ENCODE measurements at places on chromosomes 12 and 14.

- DNase-seq: no peak
Measured at GRCh38 chr12:52655720-52656124, 3.7 kb upstream of the KRT2 start.

DNA sequence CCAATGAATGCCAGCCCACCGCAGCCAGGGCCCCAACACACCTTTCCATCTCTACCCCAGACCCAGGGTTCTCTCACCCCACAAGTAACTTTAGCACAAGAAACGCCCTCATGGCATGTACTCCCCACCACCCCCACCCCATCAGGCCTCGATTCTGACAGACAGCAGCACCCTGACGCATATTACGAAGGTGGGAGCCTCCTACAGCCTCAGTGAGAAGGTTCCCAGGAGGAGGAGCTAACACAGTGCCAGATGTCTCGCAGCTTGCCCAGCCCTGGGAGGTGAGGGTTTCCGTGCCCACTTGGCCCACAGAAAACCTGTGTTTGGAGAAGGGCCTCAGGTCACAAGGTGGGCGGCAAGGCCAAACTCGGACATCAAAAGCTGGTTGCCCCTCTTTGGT lies 32.4 kb downstream of the CCDC88C start:
- no peak for DNase-seq

DNA sequence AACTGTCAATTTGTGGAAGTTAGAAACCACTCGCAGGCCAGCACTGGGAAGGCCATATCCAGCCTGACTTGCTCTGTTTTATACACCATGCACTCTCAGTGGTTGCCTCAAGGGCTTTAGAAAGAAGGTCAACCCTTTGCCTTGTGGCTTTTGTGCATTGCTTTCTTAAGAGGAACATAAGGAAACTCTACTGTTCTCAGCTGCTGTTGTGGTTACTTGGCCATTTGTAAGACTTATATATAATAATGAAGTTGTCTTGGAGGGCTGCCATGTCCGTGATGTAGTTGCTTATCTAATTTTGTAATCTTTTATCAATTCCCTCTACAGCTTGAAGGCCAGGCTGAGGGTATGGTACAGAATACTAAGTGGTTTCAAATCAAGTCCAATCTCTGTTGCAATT lies 637.8 kb downstream of the DIO2 start:
- DNase-seq: no peak

DNA sequence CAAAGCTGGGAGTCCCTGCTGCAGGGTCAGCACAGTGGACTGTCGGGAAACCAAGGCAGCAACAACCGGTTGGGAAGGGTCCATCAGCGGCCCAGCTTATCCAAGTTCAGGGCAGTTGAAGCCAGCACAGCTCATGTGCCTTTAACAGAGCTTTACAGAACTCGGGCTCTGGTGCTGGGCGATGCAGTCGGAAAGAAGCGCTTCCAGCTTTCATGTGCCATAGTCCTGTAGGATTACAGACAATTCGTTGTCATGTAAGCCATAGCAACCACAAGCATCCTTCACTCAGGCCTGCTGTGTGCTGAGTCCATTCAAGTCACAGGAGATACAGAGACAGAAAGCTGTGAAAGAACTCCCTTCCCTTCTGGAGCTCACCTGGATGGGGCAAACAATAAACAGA lies 3.5 kb upstream of the FAM181A start:
- no peak for DNase-seq

- no peak for DNase-seq
Measured at GRCh38 chr14:87573591-87573990, 419.4 kb downstream of the GALC start.

DNA sequence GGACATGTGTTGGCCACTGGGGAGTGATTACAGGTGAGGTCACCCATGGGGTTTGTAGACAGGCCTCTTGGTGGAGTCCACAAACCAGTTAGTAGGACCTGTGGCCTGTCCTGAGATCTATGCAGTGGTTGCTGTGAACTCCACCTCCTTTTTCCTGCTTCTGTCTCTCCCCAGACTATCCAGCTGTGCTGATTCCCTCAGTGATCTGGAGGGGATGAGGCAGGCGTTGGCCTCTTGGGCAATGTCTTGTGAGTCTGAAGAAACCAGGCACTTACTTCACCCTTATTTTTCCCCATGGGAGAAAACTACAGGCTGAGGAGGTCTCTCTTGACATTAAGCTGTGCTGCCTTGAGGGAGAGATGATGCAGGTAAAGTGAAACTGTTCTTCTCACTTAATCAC lies 257.2 kb upstream of the PRICKLE1 start:
- no peak for DNase-seq

DNA sequence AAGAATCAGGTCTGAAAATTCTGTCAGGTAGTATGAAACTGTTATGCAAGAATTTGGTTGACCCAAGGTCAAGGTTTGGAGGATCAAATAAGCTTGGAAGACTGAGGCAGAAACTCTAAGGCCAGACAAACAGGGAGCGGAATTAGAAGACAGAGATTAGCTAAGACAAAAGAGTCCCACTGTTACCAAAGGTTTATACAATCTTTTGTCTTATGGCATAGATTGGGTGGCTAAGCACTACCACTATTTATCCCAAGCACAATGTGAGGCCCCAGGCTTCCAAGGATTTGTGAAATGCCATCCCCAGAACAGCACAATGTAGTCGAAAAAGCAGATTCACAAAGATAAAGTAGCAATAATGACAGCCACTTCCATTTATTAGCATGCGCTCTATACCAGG lies 311.2 kb downstream of the SEC23A start:
- DNase-seq: no peak

- no peak for DNase-seq
Measured at GRCh38 chr14:90755661-90756304, 60.4 kb downstream of the TTC7B start.

- no peak for DNase-seq
Measured at GRCh38 chr14:72547999-72548398, 345.9 kb downstream of the DPF3 start.

GRCh38 chr14:68911594-68912227 lies 67.4 kb downstream of the ACTN1 start:
- peak; percentile 83 for DNase-seq

DNA sequence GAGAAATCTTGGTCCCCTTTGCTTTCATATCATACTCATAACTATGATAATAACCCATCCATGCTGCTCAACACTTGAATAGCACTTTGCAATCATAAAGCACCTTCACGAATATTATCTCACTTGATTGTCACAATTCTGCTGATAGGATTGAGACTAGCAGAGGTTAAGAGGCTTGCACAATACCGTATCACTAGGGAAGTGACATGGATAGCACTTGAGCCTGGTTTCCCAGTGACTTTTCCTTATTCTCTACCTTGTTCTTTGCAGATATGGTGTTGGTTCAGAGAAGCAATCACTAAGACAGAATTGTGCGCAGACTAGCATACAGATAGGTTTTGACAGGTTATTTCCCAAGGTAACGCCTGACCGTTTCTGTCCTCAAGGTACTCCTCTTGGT lies 186.6 kb upstream of the GZMB start:
- DNase-seq: no peak

GRCh38 chr12:66467932-66468331 lies 165.6 kb downstream of the HELB start:
- DNase-seq: no peak

DNA sequence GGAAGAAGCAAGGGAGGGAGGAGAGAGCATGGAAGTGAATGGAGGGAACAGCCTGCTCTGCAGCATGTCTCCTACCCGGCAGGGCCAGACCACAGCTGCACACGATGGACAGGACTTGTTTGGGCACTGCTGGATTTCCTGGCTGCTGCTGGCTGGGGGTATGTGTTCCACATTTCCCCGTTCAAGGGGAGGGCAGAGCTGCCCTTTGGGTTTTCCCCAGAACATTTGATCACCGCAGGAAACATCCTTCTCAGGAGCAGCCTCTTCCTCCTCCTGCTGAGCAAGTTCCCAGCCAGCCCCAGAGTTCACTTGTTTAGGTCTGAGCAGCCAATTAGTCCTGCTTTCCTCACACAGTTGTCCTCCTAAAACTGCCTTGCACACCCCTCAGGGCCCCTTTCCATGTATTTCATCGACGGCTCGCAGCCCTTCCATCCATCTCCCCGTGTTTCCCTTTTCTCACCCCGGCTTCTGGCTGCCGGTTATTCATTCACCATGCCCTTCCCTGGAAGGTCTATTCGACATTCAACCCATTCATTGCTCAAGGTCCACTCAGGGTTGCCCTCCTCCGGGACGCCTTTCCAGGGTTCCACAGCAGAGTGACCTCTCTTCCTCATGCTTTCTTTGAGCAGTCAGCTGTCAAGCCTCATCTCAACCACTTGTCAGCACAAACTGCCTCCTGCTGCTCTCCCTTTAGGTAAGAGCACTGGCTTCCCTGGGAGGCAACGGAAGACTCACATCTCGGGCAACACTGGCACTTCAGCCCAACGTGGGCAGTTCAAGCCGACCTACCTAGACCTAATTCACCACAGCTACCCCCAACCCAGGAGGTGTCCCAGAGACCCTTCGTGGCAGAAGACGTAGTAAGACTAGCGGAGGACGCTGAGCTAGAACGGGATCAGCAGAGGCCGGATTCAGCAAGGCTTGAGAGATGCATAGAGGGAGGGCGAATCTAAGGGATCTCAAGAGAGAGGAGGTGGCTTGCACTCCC lies 20.1 kb upstream of the ANO2 start:
- no peak for DNase-seq

DNA sequence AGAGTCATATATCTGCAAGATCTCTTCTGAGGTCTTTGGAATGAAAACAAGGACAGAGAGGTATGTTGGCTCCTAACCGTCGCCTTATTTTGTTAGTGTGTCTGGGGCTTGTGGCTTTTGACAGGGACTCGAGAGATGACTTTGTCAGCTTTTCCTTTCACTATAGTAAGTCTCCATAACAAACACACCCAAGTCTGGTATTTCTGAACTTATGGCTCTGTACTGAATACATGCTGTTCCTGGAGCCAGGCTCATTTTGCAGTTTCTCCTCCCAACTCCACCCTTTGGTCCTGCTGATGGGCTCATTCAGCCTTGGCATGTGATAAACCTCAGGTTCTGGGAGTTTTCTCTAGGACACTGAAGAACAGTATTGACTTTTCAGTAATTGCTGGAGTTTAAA lies 27.7 kb upstream of the TMED10 start:
- no peak for DNase-seq

DNA sequence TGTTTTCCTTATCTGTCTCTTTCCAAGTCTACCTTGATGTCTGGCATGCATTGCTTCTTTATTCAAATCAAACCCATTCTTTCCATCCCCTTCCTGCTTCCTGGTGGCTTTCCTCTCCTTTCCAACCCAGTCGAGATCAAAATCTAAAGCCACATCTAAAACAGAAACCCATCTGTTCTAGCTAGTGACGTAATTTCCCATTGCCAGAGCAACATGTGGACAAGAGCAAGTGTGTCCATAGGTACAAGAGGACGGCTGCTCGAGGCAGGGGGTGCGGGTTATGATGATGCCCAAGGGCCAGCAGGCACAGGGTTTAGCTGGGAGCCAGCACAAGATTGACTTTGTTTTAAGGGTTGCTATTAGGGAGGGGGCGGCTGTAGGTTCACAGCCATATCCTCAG lies 7.0 kb downstream of the KRT80 start:
- DNase-seq: no peak

DNA sequence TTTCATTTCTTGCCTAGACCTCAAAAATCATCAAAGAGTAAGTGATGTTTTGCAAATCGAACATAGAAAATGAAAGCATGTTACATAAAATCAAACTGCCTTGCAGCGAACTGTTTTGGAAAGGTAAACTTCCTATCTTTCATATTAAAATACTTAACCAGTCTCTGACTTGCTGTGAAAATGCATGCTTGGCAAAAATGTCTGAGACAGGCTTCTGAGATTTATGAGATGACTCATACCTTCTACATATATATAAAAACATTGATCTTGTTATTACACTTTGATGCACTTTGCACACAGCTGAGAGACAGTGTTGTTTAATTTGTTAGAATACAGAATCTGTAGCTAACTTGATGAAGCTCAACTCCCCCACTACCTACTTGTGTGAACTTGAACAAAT lies 179.1 kb downstream of the KITLG start:
- DNase-seq: no peak

GRCh38 chr12:51896236-51896635 lies 8.3 kb downstream of the ANKRD33 start:
- no peak for DNase-seq

GRCh38 chr14:100329233-100330006 lies 6.3 kb downstream of the SLC25A47 start:
- no peak for DNase-seq

DNA sequence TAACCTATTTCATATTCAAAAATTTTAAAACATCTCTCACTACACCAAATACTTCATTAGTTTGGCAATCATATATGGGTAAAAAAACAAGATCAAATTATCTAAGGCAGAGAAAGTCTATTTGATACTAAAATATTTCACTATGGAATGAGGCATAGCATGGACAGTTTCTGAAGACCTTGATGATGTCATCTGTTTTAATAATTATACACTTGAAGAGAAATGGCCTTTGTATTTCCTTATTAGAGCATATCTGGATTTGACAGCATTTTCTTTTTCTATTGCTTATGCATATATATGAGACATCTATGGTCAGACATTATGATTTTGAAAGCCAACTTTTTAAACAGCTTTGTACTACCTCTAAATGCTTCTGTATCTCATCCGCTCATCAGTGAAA lies 88.6 kb downstream of the DDHD1 start:
- DNase-seq: no peak

DNA sequence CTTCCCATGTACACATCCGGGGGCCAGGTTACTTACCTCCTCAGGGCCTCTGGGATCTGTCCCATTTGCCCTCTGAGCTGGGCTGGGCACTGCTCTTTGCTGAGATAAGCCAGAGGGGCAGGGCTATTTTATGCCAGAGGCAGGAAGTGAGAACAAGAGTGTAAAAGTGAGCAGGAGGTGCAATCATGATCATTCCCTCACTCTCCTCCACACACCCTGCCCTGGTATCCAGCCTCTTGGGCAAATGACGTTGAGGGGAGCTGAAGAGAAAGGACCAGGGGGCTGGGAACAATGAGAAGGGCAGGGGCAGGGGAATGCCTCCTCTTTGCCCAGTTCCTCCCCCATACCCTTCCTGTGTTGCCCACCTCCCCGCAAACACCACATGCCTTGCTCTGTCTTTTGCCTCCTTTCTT lies 4.2 kb downstream of the LPAR5 start:
- no peak for DNase-seq

GRCh38 chr12:76266797-76267196 lies 81.4 kb downstream of the BBS10 start:
- DNase-seq: no peak
